ENCODE measurements at places on chromosomes 2 and 18. TPM values are rescaled to one million over a fixed set of nuclear protein-coding genes. Genes with fewer than 3 reads are reported as not detected.

Gene RAB12
- 14.9 TPM for total RNA-seq

Gene C2orf66
- total RNA-seq: not detected

DNA sequence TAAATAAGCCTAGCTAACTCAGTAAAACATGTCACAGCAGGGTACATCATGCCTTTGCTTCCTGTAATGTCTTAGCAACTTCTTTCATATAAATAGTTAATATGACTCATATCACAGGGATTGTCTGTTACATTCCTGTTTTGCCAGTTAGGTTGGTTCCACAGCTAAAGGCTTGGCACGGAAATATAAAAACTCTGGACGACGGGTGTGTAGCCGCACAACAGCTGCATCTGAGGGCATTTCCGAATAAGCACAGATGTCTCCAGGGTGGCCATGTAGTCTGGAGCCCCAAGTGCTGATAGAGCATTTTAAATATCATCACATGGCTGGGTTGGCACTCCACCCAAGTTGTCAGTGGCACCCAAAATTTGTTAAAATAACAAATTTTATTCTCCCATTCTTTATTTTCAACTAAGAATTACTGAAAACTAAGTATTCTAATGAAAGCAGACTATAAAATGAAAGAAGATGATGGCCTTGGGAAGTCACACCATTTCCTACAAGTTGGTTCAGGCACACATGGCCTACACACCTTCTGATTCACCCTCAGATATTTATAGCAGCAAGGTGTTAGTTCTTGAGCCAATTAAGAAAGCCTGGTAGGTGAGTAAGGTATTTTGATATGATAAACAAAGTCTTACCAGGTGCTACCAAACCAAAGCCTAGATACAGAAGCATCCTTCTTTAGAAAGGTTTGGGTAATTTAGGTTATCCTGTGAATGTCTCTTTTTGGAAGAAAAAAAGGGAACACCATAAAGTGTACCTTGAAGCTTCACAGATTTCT is 61.8 kb upstream of the STK17B start:
- H3K4me1 ChIP-seq: peaks cover 5% of the 10 kb centered on the region

DNA sequence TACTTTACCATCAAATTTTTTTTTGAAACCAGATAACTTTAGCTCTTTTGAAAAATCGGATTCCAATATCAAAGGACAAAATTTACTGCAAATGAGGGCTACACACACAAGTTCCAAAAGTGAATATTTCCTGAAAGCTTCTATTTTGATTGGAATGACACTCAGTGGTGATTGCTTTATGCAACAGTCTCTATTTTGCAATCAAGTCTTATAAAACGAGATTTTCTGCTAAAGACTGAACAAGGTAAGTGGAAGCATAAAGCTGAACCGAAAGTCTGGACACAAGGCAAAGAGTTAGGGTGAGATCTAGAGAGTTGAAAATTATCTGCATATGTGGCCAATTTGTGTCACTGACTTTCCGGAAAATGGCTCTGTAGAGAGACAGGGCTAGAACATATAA is 145.0 kb upstream of the OSR1 start:
- no peak overlapping the region for H3K4me3 ChIP-seq
- H3K27me3 ChIP-seq: peaks cover 17% of the 10 kb centered on the region
- no peaks in the 10 kb centered on the region for H3K4me1 ChIP-seq
- no peak for DNase-seq
- H3K27ac ChIP-seq: no peak overlapping the region
- H3K36me3 ChIP-seq: no peaks in the 10 kb centered on the region

Gene GLI2
- total RNA-seq: 4.7 TPM

GRCh38 chr18:46281185-46282176 is 177.3 kb downstream of the HAUS1 start:
- H3K27me3 ChIP-seq: no peaks in the 10 kb centered on the region
- no peak overlapping the region for H3K27ac ChIP-seq
- H3K36me3 ChIP-seq: no peaks in the 10 kb centered on the region
- DNase-seq: peak; percentile 79
- peaks cover 14% of the 10 kb centered on the region for H3K4me1 ChIP-seq

DNA sequence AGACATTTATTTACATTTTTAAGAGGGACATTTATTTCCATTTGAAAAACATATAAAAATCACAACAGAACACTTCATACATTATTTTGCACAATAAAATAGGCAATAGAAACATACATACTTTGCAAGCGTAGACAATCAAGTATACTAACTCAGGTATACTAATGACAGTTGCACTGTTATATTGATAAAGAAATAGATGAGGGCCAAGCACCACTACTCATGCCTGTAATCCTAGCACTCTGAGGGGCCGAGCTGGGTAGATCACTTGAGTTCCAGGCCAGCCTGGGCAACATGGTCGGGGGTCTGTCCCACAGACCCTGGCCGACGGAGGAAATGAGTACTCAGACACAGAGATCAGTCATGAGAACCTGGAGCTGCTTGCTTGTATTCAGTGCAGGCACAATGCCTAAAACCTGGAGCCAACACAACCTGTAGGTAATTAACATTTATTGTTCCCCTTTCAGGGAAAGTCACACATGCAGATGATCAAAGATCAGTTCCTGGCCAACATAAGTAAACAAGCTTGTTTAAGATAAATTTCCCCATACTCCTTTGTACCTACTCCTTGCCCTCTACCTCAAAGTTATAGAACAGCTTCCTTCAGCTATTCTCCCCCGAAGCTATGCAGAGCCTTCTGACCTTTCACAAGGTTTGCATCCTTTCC is 1960.2 kb downstream of the SUCLG1 start:
- no peaks in the 10 kb centered on the region for H3K4me1 ChIP-seq
- H3K4me3 ChIP-seq: no peak overlapping the region
- DNase-seq: no peak
- H3K27ac ChIP-seq: no peak overlapping the region
- H3K36me3 ChIP-seq: no peaks in the 10 kb centered on the region

Gene SULT1C4
- 0.56 TPM for total RNA-seq

GRCh38 chr2:109320195-109320922 is 191.4 kb downstream of the SH3RF3 start:
- H3K4me3 ChIP-seq: no peak overlapping the region
- no peaks in the 10 kb centered on the region for H3K27me3 ChIP-seq
- H3K4me1 ChIP-seq: peaks cover 47% of the 10 kb centered on the region
- no peak for DNase-seq
- H3K27ac ChIP-seq: peak overlapping the region; percentile 42
- no peaks in the 10 kb centered on the region for H3K36me3 ChIP-seq
